ENCODE measurements at places on chromosomes 1 and 21.
A peak's percentile ranks its signal among the peaks of the same experiment; 100 is the strongest.

- DNase-seq = no peak
Measured at GRCh38 chr1:10706376-10706913, 90.0 kb downstream of the CASZ1 start.

- DNase-seq = no peak
Measured at GRCh38 chr1:208007938-208008342, 97.0 kb upstream of the CD34 start.

DNA sequence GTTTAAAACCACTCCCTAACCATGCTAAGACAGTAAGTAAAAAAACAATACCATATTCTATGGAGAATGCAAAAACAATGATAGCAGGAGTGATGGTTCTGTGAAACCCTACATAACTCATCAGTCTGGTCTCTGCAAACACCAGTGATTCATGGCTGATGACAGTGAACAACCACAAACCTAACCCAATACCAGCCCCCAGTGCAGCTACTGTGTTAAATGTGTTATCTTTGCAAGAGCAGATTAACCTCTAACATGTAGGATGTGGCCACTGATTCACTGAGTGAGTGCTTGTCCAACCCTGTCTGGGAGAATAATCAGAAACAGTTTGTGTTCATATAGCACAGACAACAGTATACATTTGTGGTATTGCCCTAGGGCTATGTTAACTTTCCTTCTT is 100.2 kb upstream of the COG2 start:
- peak; percentile 67 for DNase-seq

GRCh38 chr1:36397378-36398230 is at the start of gene LSM10:
LSM10 (minus strand) TSS chr1:36397908; CDS start chr1:36394129, 3,779 bp downstream.
- DNase-seq = peak; percentile 81

GRCh38 chr1:48697066-48697707 is 79.5 kb downstream of the BEND5 start:
- peak; percentile 40 for DNase-seq

GRCh38 chr1:33182896-33183295 is 1.1 kb upstream of the TRIM62 start:
- DNase-seq = peak; percentile 62

DNA sequence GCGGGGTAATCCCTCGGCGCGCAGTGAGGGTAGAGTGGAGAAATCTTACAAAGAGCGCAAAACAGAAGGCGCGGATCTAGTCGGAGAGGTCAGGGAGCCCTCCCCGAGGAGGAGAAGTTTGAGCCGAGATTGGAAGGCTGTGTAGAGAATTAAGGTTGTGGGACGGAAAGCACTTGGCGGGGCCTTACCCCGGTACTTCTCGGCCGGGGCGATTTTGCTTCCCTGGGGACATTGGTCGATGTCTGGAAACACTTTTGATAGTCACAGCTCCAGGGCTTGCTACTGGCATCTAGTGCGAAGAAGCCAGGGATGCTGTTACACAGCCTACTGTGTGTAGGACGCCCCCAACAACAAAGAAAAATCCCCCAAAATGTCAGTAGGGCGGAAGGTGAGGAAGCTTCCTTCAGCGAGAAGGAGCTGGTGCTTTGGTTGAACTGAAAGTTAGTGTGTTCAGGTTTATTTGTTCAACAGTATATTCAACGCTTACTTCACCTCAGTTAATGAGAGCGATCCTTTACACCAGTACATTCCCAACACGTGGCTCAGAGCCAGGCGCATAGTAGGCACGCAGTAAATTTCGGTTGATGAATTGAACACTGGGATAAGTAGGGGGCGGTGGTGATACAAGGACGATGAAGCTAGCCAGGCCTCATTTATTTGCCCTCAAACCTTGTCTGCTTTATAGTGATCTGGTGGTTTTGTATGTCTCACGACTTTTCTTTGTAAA is 807 bp downstream of the CEP85 start:
- DNase-seq = no peak

DNA sequence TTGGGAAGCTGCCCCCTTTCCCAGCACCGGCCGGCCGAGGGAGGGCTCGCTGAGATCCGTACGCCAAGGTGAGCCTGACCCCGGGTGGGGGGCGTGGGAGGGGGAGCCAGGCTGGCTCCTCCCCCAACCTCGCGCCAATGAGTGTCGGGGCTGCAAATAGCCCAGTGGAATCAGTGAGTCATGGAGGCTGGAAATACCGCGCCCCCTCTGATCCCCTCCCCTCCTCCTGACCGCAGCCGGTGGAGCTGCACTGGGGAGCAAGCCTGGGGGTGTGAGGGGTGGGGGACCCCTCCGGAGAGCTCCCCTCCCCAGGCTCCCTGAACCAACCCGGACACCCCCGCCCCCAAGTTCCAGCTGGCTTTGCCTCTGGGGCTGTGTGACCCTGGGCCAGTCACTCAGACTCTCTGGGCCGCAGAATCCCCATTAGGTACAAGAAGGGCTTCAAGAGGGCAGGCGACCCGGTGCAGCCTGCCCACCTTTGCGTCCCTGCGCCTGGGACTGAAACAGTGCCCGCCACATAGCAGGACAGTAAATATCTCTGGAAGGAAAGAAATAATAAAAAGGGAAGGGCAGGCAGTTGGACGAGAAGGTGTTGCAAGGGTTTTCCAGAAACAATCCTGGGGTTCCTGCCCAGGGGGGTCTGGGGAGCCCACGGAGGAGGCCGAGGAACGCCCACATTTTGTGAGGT is 4.5 kb downstream of the HSPB7 start:
- DNase-seq = no peak

GRCh38 chr1:63775418-63776127 is 1.8 kb downstream of the ROR1 start:
- DNase-seq = no peak

GRCh38 chr1:247475793-247476192 is 17.9 kb upstream of the OR2B11 start:
- no peak for DNase-seq

DNA sequence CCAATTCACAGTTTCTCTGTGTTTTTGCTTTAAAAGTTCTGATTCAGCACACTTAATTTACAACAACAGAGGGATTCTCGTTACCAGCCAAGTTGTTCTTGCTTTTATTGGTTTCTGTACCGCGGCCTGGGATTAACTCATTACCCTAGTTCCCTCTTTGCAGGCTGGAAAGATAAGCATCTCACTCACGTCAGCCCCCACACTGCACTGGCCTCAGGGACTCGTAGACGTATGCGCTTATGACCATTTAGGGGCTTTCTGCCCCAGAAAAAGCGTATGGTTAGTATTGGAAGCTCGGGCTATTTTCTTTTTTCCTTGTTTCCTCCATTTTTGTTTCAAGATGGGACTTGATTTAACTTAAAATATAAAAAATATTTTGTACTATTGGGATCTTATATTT is 76.0 kb downstream of the POFUT2 start:
- no peak for DNase-seq

GRCh38 chr1:202888221-202888530 is 773 bp downstream of the RABIF start:
- no peak for DNase-seq

- no peak for DNase-seq
Measured at GRCh38 chr1:94408104-94408830, 9.9 kb upstream of the ABCD3 start.

DNA sequence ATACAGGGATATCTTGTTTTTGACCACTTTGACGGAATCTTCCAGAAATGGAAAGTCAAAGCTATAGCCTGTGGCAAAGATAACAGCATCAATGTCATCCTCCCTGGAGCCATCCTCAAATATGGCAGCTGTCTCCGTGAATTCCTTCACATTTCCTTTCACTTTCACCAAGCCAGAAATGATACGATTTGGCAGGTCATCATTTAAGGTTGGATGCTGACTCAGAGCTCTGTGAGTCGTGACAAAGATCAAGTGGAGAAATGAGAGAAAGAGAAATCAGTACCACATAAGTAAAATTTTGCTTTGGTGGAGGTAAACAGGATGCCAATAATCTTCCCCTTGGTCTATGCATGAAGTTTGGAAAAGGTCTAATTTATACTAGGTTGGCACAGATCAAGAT is 23.9 kb downstream of the FMO5 start:
- DNase-seq = no peak

- no peak for DNase-seq
Measured at GRCh38 chr1:191151321-191151807, 673.7 kb upstream of the BRINP3 start.

- no peak for DNase-seq
Measured at GRCh38 chr1:196649990-196650389, 1.9 kb upstream of the CFH start.

GRCh38 chr1:110243146-110243545 is 33.0 kb downstream of the KCNC4 start:
- DNase-seq = no peak

- DNase-seq = no peak
Measured at GRCh38 chr1:33738536-33738935, 125.3 kb upstream of the HMGB4 start.

GRCh38 chr1:24932725-24933294 is 2.7 kb upstream of the RUNX3 start:
- DNase-seq = no peak

DNA sequence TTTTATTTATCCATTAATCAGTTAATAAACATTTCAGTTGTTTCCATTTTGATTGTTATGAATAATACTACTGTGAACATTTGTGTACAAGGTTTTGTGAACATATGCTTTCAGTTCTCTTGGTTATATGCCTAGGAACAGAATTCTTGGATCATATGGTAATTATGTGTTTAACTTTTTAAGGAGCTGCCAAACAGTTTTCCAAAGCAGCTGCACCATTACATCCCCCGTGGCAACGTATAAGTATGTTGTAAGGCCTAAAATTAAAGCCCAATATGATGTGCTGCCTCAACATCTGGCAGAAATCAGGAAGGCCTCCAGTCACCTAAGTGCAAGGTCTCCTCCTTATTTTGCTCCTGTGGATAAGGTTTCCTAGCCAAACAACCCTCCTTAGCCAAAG is 235.6 kb upstream of the CACYBP start:
- DNase-seq = no peak

- DNase-seq = no peak
Measured at GRCh38 chr1:8011016-8011415, 15.1 kb downstream of the ERRFI1 start.

- DNase-seq = no peak
Measured at GRCh38 chr1:239982762-239983161, 108.9 kb upstream of the FMN2 start.

DNA sequence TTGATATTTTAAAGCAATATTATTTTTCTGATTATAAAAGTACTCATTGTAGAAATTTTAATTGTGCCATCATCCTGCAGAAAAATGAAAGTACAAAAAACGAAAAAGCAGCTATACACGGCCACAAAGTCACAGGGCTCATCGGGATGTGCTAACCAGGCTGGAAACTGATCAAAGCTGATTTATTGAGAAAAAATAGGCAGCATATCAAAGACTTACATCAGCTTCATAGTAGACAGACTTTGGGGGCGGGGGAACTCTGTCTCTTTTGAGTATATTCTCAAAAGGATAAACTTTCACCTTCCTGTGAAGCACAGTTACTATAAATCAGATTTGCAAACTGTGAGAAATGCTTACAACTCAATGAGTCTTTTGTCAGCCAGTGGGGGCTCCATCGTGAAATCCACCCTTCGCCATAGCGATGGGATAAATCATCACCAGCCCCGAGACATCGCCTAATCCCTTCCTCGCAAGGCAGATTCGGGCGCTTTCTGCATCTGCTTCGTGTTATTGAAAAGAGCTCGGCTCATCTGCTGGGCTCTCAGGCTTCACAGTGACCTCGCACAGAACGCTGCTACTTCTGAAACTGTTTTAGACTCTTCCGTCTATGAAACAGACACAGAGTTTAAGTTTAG is 69.2 kb upstream of the ERG start:
- no peak for DNase-seq

DNA sequence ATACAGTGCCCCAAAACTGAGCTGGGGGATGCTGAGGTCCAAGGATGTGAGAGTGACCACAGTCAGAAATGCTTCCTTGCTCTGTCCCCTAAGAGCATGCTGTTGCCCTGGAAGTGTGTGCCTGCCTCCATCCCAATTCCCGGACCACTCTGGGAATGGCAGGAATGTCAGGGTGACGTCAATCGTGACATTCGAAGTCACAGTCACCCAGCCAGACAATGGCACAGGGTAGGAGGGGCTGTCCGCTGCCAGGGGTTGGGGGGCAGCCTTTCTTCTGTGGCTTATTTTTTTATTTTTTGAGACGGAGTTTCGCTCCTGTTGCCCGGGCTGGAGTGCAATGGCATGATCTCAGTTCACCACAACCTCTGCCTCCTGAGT is 22.3 kb downstream of the MEF2D start:
- no peak for DNase-seq

DNA sequence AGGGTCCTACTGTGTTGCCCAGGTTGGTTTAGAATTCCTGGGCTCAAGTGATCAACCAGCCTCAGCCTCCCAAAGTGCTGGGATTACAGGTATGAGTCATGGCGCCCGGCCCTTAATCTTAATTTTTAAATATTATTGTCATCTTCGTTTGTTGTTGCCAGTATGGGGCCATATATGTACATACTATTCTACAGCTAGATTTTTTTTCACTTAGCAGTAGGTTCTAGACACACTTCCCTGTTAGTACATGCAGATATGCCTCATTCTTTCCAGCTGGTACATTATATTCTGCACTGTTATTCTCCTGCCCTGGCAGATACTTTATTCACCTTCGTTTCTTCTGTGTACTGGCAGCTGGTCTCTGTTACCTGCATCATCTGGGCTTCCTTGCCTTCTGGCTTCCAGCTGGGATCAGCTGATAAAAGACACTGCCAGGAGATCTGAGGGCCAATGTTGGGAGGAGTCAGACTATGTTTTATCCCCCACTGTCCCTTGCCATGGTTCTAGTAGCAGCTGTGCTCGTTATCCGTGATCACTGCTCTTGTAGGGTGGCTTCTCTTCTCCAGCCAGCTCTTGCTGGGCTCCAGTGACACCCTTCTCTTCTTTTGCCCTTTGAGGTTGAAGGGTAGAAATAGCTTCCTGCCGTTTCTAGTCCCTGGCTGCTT is 24.7 kb downstream of the ST3GAL3 start:
- no peak for DNase-seq

All from NK-92 treated with Interleukin-12 subunit alpha and Interleukin-12 subunit beta, amount 100 ng/mL, for 24 hours (cell line).